Fibroblast of the conjunctiva (primary cell): ENCODE measurements at places on chromosomes 3 and 15.

DNA sequence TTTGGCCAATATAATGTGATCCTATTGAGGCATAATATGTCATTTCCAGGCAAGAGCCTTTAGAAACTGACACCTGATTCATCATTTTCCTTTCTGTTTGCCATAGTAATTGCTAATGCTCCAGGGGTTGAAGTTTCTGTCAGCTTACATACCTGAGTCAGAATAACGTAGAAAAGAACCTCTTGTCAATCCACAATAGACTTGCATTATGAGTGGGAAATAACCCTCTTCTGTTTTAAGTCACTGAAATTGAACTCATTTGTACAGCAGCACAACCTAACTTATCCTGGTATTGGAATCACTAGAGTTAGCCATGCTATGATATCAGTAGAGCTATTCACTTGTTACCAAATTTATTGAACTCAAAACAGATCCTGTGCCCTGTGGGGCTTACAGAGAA, 101.7 kb upstream of the TP63 start:
- no peak for DNase-seq

DNA sequence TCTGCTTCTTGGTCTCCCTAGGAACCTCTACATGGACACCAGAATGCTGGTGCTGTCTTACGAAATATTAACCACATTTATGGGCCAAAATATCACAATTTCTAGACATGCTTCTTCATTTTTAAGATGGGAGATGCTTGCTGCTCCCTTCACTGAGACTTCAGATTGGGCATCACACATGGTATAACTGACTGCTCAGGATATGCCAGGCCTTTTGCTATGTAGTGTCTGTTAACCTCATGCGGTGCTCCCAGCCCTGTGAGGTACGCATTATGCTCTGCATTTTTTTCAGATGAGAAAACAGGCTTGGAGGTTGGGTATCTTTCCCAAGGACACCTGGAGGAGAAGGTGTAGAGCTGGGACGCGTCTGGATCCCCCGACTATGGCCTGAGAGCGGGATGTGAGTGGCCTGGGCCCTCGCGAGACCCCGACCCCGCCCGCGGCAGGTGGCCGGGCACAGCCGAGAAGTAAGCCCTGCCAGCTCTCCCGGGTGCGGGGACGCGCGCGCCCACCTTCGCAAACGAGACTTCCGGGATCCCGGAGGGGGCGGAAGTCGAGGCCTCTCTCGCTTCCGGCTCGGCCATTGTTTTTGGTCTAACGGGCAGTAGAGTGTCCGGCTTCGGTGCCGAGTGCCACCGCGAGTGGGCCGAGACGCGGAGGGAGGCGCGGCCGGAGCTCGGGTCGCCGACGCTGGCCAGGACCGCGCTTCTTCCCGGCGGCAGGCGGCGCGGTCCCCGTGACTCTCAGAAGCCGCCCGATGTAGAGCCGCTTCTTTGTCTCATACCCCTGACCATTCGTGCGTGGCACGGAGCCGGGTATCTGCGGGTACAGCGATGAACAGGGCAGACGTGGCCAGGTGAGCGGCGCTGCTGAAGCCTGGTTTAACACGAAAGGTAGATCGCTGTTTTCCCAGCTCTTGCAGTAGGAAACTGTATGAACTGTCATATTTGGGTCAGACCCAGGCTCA, at the start of gene ZKSCAN7:
ZKSCAN7 (plus strand) TSS at position 568 of the 967 bp plus-strand sequence. CDS start 1,855 bp downstream, outside the sequence.
- DNase-seq: peak; percentile 9

- no peak for DNase-seq
Measured at GRCh38 chr3:9600597-9600996, 47.0 kb upstream of the LHFPL4 start.

DNA sequence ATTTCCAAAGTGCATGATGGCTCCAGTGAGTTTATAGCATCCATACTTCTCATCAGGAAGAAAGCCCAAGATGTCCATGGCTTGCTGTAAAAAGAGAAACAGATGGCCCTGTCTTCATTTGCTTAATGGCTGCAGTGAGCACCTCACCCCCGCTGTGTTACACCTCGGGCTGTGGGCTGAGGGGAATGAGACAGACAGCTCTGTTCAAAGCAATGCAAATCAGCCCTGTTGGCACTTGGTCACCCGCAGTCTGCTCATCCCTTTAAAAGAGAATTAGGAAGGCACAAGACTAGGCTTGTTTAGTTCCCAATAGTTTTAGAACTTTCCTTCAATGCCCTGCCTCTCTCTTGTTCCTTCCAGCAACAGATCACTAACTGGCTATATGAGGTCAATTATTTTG, 25.2 kb downstream of the MYH15 start:
- no peak for DNase-seq

GRCh38 chr3:71078723-71079525, 504.6 kb downstream of the FOXP1 start:
- no peak for DNase-seq

- no peak for DNase-seq
Measured at GRCh38 chr3:191324936-191325335, 4.3 kb upstream of the CCDC50 start.

- no peak for DNase-seq
Measured at GRCh38 chr3:160278210-160278609, 53.0 kb downstream of the C3orf80 start.

- no peak for DNase-seq
Measured at GRCh38 chr3:109803274-109803673, 465.9 kb upstream of the DPPA4 start.

DNA sequence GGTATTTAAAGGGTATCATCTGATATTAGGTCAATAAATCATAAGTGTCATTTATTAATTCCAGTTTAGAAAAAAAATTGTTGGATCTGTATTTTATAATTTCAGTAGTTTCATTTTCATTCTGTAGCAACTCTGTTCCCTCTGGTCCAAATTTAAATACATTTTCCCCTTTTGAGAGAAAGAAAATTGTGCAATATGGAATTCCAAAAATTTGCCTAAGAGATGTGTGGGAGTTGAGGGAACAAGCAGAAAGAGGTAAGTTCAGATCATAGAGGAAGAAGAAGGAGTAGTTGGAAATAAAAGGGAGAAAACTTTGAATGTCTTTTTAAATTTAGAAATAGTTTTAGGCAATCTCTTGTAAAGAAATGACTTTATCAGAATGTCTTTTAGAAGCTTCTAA, 48.9 kb upstream of the MME start:
- no peak for DNase-seq

GRCh38 chr3:56879436-56880215, 77.9 kb upstream of the ARHGEF3 start:
- DNase-seq: peak; percentile 43

GRCh38 chr15:69826819-69827175, 270.9 kb downstream of the TLE3 start:
- DNase-seq: no peak

- DNase-seq: peak; percentile 65
Measured at GRCh38 chr3:187139126-187139894, at the start of gene RPL39L. Gene RPL39L, minus strand, starts transcription at chr3:187139496. Its CDS starts 18,196 bp downstream, at chr3:187121300.

DNA sequence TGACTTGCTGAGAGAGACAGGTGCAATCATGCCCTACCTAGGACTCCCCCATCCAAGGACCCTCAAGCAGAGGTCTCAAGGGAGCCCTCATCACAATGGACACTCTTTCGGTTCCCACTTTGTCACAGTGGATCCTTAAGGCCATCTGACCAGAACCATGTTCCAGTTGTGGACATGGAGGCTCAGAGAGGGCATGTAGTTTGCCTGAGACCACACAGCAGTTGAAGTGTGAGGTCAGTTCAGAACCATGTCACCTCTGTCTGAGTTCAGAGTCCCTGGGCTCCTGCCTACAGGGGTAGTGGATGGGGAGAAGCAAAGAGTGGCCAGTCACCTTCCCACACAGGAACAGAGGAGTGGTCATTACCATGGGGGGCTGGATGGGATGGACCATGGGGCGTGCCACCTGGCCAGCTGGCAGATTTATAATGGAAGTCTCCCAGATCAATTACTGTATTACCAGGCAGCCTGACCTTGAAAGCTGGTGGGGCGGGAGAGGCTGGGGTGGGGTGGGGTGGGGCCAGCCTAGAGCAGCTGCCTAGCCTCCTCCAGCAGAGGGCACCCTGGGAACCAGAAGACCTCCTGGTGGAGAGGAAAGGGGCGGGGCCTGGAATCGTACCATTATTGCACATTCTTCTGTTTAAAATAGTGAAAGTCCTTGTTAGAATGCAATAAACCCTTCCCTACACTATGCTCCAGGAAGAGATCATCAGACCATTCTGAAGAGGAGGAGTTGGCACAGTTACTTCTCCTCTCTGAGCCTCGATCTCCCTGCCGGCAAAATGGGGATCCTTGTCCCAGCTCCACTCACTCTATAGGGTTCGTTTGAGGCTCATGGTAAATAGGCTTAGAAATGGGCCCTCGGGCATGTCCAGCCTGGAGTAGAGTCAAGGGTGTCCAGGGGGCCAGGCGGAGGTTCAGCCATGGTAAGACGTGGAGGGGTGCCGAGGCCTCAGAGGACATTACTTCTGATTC, 26.9 kb upstream of the LINGO1 start:
- DNase-seq: peak; percentile 20

DNA sequence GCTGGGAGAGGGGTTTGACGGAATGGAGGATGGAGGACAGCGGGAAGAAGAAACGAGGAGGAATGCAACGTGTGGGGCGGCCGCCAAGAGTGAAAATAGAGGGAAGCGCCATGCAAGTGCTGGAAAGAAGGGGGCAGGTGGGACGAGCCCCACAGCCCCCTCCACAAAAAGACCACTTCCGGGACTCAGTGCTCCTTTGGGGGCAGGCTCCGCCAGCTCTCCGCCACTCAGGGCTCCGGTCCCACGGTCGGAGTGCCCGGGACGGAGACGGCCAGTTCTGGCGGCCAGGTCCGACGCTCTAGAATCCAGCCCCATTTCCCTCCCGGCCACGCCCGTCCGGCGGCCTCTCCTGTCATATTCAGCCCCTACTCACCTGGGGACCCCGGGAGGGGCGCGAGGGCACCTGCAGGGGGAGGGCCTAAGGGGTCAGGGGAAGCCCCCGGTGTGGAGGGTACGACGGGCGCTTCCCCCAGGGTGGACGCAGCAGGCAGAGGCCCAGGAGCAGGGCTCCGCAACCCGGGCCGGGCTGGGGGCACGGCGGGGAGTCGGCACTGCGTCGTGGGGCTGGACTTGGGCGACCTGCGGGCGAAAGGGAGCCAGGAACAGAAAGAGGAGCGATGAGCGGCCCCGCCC, 25.5 kb upstream of the CSPG4 start:
- DNase-seq: no peak

DNA sequence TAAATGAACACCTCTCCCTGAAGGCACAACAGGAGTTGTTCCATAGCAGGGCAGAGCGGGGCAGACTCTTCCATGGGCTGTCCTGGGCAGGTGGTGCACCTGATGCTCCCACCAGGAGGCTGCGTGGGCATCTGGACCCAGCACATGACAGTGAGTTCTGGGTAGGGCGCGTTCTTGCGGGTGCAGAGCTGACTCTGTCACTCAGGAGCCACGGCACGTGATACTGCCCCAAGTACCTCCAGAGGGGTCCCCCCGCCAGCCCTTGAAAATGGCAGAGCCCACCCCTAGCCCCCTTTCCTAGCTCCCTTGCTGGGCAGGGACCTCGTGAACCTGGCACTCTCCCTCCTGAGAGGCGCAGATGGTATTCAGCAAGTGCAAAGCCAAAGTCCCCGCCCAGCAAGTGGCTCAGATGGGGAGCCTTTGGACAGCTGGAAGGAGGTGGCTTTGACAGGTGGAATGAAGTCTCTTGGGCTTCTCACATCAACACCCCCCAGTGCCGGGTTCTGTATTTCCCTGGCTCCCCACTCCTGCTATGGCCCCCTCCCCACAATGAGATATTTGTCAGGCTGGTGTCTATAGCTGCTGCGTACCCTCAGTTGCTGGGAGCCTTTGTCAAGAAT, 172.1 kb downstream of the TBC1D2B start:
- no peak for DNase-seq

DNA sequence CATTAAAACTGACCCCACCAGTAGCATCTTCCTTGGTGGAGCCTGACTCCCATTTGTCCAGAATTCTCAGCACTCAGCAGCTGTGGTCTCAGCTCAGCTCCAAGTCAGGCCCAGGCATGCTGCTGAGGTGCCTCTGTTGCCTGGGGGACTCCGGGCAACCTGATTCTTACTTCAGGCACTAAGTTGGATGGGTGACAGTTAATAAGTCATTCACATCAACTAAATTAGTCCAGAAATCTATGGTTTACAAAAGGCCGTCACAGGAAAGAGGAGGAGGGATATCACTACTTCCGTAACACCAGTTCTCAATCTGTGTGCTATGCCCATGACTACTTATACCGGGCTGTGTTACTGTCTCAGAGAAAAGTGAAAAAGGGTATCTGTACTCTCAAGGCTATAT, 310.2 kb downstream of the SATB1 start:
- no peak for DNase-seq

GRCh38 chr15:43515741-43516140, 1.7 kb upstream of the MAP1A start:
- DNase-seq: no peak

- no peak for DNase-seq
Measured at GRCh38 chr15:94743668-94744067, 512.3 kb downstream of the MCTP2 start.
